Fibroblast of upper back skin (primary cell): ENCODE measurements at places on chromosomes 1 and 21.

DNA sequence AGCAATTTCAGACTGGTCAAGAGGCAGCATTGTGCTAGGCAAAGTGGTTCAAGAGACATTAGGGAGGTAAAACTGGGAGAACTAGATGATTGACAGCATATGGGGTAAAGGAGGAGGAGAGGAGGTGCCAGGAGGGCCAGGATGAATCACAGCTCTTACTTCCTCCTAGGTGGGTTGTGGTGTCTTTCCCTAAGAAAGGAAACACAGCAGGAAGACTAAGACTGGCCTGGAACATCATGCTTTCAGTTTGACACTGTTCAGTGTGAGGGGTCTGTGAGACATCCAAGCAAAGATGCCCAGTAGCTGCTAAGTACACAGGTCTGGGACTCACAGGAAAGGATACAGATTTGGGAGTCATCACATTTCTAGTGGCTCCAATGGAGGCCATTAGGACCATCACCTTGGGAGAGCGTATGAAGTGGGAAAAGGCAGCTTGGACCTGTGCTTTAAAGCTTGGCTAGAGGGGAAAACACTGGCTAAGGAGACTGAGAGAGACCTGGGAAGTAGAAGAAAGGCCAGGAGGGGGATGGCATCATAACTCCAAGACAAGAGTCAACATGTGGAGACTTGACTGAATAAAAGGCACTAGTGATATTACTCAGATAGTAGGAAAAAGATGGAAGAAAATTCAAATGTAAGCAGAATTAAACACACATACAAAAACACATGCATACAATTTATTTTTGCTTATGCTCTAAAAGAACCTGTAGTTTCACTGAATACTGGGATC is 17.3 kb downstream of the CD58 start:
- no peak for DNase-seq

DNA sequence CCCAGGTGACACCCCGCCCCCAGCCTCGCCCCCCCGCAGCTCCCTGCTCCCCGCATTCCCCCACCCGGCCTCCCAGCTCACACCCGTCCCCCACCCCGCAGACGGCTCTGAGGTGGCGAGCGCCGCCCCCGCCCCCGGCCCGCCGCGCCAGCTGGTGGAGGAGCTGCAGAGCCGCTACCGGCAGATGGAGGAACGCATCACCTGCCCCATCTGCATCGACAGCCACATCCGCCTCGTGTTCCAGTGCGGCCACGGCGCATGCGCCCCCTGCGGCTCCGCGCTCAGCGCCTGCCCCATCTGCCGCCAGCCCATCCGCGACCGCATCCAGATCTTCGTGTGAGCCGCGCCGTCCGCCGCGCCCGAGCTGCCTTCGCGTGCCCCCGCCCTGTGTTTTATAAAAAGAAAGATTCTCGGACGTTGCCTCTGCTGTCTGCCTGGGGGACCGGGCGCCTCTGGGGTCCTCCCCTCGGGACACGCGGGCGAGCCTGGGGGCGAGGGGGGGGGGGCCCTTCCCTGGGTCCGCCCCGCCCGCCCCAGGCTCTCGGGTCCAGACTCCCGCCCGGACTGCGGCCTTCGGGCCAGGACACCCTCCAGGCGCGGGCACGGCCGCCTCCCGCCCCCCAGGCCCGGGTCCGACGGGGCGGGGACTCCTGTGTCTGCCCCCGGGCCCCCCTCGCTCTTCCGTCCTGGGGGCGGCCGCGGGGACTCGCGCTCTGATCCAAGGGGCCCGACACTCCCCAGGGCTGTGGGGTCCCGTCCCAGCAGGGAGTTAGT is 1.6 kb upstream of the MMP23B start:
- DNase-seq, result peak; percentile 68

- peak; percentile 14 for DNase-seq
Measured at GRCh38 chr1:70706381-70707037, 295.4 kb downstream of the CTH start.

DNA sequence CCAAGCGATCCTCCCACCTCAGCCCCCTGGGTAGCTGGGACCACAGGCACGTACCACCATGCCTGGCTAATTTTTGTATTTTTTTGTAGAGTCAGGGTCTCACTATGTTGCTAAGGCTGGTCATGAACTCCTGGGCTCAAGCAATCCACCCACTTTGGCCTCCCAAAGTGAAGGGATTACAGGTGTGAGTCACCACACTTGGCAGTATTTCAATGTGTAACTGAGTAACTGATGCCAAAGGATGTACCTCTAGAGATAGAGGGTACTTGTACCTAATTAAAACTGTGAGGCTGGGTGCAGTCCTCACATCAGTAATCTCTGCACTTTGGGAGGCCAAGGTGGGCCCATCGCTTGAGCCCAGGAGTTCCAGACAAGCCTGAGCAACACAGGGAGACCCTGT is 258.7 kb upstream of the DMRTA2 start:
- peak; percentile 23 for DNase-seq

GRCh38 chr1:192967901-192968300 is 91.3 kb downstream of the UCHL5 start:
- no peak for DNase-seq

GRCh38 chr1:186409091-186409490 is 33.5 kb downstream of the ODR4 start:
- no peak for DNase-seq

DNA sequence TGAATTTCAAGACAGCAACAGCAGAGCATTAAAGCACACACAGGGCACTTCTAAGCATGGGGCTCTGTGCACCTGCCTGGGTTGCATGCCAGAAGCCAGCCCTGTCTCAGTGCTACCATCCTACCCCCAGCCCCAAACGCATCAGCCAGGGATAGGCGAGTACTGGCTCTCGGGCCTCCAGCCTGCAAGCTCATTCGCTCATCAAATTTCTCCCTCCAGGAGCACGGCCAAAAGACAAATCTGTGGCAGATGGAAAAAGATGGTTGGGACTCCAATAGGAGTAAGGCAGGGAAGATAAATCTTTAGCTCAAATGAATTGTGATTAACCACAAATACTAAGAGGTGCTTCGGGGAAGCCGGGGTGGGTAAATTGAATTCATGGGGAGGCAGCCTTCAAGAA is 189.6 kb downstream of the KAZN start:
- DNase-seq, result peak; percentile 18

DNA sequence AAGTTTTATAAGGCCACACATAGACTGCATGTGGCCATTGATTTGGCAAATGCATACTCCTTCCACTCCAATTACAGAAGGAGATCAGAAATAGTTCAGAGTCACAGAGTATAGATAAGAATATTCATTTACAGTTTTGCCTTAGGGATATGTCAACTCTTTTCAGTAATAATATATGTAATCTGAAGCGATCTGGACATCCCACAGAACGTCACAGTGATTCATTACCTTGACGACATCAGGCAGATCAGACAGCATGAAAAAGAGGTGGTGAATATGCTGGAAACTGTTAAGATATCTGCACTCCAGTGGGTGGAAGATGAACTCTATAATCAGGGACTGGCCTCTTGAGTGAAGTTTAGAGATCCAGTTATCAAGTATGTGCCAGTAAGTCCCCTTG is 240.4 kb downstream of the DPYD start:
- peak; percentile 13 for DNase-seq
